GM23338 (cell line): ENCODE measurements at places on chromosomes 11 and 22.
A peak's percentile ranks its signal among the peaks of the same experiment; 100 is the strongest.

GRCh38 chr22:35552196-35552842 is 11.7 kb downstream of the RASD2 start:
- DNase-seq = peak; percentile 86

GRCh38 chr11:125874556-125875124 is 12.8 kb upstream of the HYLS1 start:
- DNase-seq = peak; percentile 91

DNA sequence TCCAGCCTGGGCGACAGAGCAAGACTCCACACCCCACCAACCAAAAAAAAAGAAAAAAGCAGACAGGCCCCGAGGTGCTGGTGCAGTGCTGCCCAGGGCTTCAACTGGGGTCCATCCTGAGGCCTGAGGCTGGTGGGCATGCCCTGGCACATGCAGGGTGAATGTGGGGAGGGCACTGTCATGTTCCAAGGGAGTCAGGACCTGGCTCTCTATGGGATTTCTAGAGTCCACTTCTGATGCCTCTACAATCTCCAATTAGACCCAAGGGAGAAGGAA is 10.1 kb downstream of the CENPM start:
- no peak for DNase-seq

DNA sequence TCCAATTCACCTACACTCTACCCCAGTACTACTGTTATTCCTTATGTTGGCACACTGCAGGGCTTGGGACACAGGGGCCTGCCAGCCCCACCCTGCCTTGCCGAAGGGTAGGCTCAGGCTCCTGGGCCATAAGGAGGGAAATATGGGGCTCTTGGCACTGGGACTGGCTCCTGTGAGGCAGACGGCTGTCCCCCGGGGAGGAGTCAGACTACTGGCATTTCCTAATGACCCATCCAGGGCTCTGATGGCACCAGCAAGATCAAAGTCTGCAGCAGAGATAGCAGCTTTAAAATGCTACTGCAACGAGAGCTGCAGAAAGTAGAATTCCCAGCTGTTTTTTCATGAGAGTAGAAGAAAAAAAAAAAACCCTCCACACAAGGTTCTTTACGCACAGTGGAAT is 42.2 kb upstream of the CYP2D6 start:
- no peak for DNase-seq

GRCh38 chr22:21650823-21651520 is 8.9 kb downstream of the SDF2L1 start:
- DNase-seq = peak; percentile 40

GRCh38 chr11:6356503-6357055 is 33.7 kb upstream of the SMPD1 start:
- DNase-seq = no peak

GRCh38 chr22:40000171-40000570 is 5.4 kb downstream of the FAM83F start:
- no peak for DNase-seq

- no peak for DNase-seq
Measured at GRCh38 chr22:36191106-36191836, 10.3 kb downstream of the APOL4 start.

GRCh38 chr11:74948546-74948897 is 369 bp downstream of the XRRA1 start:
- no peak for DNase-seq

- DNase-seq = no peak
Measured at GRCh38 chr11:123537726-123538125, 107.7 kb downstream of the GRAMD1B start.

- no peak for DNase-seq
Measured at GRCh38 chr11:26323837-26324236, 8.1 kb upstream of the ANO3 start.

DNA sequence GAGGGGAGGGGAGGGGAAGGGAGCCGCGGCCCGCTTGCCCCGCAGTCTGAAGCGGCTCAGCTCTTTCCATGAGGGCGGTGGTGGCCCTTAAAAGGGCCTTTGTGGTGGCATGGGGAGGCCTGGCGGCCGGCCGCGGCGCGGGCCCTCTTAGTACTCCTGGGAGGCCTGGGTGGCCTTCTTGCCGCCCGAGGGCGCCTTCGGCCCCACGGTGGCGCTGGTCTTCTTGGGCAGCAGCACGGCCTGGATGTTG is 6.9 kb downstream of the DPAGT1 start:
- peak; percentile 68 for DNase-seq

GRCh38 chr22:33688903-33689302 is 231.4 kb downstream of the LARGE1 start:
- DNase-seq = no peak

DNA sequence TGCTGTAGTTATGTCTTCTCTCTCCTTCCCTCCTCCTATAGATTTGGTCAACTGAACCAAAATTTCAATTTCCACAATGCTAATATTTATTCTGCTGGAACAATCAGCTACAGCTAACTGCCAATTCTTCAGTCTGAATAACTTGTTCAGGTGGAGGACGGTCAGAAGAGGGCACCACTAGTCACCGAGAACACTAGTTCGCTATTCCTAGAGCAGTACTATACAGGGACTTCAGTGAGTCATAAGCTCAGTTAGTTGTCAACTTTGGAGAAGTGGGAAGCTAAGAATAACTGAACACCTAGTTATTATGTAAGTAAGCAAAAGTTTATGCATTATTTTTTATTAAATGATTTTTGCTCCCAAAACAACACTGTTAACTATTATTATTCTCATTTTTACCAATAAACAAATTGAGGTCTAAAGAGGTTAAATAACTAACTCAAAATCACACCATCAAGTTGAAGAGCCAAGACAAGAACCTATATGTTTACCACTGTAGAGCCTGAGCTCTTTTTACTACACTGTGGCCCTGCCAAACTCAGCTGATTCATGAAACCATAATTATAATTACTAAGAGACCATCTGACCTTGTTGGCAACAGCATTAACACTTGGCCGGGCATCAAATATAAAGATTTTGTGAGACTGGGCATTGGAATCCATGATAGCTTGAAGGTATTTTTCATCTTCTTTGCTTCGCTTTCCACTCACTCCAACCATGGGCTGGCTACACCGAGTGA is 59.0 kb downstream of the CEP57 start:
- DNase-seq = peak; percentile 59

GRCh38 chr11:43797866-43798265 is 82.8 kb upstream of the ALKBH3 start:
- no peak for DNase-seq

DNA sequence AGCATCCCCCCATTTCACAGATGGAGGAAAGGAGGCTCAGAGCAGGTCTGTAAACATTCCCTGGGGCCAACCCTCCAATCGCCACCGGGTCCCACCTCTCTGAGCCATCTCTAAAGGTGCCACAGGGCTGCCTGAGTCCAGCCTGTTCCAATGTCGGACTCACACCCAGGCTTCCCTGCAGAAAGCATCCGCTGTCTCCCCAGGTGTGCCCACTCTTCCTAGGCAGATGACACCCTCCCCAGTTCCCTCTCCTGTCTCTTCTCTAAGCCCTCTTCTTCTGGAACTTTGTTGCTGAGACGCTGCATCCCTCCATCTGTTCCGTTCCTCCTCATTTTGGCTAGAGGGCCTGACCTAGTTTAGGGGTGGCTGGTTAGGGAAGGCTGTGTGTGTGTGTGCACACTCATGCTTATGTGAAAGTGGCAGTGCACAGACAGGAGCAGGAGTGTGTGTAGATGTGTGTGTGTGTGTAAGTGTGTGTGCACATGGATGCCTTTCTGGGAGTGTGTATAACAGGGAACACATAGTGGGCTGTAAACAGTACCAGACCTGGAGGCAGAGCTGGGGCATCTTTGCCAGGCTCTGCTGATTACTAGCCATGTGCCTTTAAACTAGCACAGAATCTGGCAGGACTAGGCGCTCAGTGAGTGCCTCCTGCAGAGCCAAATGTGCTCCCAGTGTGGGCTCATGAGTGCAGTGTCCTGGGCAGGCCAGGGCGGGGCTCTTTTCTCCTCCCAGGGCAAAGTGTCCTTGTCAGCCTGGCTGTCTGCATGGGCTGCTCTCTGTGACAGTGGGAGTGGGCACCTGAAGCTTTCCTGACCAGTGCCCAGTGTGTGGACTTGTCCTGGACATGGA is 77.3 kb upstream of the NECTIN1 start:
- DNase-seq = no peak

DNA sequence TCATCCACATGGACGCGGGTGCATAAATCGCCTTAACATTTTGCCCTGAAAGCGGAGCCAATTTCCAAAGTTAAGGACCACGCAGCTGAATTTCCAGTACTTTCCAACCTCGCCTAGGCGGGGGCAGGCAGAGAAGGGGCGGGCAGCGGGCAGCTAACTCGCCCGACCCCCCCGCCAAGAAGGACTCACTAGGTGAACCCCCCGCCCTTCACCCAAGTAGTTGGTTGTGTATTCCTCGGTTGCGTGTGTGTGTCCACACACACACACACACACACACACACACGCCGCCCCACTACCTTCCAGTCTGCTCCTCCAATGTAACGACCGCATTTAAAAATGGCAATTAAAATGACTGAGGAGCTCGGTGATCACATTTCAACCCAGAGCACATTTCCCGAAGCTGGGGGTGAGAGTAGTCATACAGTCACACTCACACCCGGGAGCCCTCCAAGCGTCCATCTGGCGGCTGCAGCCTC is 1.4 kb downstream of the TENM4 start:
- DNase-seq = no peak

DNA sequence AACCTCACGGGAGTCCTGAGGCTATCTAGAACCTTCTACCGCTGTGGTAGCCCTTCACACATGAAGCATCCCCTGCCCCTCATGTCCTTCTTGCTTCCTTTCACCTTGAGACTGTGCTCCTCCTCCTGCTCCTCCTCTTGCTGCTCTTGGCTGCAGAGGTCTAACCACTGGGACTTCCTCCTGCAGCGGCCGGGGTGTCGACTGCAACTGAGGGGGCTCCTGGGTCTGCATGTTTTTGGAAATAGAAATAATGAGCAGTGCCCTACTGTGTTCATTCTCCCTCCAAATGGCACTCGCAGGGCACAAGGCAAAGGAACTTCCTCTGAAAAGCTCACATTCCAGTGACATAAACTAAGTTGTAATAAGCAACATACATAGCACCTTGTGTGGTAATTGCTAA is 14.8 kb downstream of the PIWIL3 start:
- no peak for DNase-seq

GRCh38 chr11:4183410-4184057 is 88.9 kb downstream of the RRM1 start:
- no peak for DNase-seq

DNA sequence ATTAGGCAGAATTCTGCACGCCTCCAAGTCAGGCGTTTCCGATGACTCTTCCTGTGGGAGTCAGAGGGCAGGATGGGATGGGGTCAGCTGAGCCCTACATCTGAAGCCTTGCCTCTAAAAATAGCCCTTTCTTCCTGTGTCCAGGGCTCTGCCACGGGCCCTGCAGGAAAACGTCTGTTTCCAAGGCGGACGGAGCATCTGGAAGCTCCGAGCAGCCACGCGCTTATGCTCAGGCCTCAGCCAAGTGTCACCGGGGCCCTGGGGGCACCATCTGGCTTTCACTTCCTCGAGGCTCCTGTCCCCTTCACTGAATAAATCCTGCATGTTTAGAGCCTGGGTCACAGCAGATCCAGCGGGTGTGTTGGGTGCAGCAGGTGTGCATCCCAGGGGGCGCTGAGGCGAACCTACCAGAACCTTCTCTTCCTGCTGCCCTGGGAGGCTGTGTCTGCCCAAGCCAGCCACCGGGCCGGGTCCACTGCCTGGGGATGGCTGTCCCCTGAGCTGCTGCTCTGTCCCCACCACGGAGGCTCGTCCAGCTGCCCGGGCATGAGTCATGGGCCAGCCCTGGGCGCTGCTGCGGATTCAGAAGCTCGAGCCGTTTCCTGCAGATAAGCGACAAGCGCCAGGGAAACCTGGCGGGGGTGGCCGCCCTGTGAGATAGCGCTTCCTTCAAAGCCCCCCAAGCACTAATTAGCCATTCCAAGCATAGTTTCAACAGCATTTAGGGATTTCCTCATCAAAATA is 32.0 kb upstream of the LINC01488 start:
- no peak for DNase-seq

DNA sequence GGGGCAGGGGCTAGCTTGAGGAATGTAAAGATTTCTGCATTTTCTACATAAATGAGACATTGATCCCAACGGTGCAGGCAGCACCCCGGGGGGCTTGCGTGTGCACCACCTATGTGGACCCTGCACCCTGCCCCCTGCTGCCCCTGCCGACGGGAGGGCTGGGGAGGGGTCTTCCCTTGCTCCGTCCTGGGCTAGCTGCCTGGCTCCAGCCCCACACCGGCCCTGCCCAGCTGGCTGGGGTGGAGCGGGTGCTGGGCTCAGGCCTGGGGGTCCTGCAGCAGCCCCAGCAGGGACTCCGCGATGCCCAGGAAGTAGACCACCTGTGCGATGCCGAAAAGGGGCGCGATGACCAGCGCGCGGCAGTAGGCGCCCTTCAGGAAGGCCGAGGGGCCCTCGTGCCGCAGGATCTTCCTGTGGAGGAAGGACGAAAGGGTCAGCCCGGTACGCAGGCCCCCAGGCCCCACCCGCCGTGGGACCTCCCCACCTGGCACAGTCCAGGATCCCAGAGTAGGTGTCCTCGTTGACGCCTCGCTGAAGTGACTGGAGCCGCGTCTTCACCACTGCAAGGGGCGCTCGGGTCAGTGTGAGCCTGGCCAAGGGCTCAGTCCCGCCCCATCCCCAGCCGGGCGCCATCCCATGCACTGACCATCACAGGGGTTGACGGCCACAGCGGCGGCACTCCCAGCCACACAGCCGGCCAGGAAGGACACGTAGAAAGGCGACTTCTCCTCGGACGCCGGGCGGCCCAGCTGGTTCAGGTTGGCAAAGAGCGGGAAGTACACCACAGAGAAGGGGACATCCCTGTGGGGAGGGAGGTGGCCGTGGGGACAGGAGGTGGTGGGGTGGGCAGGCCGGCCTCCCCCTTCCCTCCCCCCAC is 2.0 kb upstream of the CEND1 start:
- no peak for DNase-seq

DNA sequence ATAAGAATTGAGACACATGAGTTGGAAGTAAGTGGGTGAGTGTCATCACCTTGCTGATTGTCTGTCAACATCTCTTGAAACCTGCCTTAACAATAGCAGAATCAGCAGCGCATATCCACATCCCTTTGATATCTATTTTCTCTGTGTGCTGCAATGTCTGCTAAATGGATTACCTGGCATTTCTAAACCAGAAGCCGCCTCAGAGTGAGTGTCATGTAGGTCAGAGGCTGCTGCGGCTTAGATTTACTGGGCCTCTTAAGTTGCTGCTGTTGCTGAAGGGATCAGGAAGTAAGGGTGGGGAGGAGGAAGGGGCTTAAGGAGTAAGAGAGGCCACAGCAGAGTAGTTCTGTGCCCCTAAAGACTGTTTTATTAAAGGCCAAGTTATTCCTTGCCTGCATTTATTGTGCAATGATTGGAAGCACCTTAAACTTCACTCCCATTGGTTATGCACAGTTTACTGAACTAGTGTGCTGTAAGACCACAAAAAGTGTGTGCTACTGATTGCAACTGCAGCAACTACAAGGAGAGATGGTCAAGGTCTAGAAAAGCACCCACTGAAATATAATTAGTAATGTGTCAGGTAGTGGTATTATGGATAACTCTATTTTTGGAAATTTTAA is 29.8 kb upstream of the TMEM41B start:
- DNase-seq = no peak
